Ammon's horn (tissue), 1 donor: ENCODE measurements at places on chromosomes 3 and 15.

DNA sequence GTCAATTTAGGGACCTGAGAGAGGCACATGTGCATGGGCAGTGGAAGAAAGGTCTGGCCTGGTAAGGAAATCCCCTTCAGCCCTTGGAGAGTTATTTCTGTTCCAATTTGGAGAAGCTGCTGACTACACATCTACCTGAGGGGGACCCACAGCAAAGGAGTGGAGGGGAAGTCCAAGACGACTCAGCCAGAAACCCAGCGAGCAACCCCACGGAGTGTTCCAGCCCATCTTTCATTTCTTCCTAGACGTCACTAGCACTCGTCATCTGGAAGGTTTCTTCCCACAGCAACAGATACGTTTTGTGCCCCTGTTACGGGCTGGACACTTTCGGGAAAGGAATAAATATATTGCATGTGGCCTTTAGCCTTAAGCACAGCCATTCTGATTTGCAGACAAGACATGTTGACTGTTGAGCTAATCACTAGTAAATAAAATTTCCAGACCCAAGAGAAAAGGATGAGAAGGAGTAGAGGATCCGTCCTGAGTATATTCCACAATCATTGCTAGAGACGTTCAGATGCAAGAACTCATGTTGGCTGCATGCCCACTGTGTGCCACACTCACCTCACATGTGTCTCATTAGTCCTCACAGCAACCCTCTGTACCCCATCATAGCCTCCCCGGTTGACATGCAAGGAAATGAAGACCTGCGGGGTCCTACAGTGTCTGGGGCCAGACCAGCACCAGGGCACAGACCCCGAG lies 7.8 kb upstream of the FAM174B start:
- no peak for DNase-seq

- no peak for DNase-seq
Measured at GRCh38 chr3:80244390-80244789, 476.6 kb upstream of the ROBO1 start.

DNA sequence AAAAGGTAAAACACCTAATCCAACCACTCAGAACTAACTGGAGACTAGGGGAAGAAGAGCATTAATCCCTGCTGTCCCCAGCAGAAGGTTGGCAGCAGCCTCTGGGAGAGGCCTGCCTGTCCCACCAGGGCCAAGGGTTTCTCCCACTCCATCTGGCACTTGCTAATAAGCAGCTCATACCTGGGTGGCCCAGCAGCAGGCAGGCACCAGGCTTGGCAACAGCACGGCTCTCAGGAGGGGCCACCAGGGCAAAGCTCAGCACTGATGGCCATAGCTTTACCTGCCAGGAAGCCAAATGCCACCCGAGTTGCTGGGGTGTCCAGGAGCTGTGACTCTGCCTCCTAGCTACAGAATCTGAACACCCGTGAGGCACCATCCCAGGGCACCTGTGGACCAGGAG lies 58.3 kb downstream of the BOC start:
- DNase-seq = no peak

- no peak for DNase-seq
Measured at GRCh38 chr15:41487381-41487780, 6.3 kb upstream of the ITPKA start.

DNA sequence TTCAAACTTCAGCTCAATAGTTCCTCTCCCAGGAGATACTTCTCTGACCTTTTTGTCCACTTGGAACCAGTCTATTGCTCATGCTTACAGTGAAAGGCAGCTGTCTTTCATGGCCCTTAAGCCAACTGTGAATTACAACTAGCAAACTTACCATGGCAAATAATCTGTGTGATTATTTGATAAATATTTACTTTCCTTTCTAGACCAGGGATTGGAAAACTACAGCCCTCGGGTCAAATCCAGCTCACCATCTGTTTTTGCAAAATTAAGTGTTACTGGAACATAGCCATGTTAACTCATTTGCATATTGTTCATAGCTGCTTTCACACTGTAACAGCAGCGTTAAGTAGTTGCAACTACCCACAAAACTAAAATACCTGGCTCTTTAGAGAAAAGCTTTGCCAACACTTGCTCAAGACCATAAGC lies 289.1 kb upstream of the MCTP2 start:
- DNase-seq = no peak

GRCh38 chr15:39315206-39315850 lies 265.6 kb upstream of the THBS1 start:
- no peak for DNase-seq

DNA sequence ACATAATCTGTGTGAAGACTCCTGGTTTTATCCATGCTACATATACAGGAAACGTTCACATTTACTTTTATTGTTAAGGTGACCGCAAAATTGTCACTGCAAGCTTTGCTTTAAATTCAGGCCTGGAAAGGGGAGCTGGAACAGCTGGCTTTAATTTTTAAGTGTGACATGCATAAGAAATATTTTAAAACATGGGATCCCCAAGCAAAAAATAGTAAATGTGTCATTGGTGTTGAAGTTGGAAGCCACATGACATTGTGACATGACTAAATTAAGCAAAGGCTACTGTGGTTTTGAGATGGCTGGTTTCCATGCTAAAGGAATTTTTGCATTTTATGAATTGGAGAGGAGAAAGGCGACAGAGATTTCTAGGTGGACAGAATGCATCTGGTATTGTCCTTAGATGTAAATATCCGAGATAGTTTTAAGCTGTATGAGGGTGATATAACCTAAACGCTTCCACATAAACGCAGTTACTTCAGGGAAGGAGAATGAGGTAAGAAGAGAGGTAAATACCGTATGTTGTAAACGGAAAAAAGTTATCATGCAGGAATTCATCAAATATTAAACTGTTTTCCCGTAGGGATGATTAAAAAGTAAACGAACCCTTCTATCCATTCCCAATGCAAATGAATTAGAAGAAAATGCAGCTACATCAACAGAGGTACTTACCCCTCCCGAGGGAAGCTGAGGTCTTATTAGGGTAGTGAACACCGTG lies 927 bp upstream of the FYTTD1 start:
- DNase-seq = no peak

DNA sequence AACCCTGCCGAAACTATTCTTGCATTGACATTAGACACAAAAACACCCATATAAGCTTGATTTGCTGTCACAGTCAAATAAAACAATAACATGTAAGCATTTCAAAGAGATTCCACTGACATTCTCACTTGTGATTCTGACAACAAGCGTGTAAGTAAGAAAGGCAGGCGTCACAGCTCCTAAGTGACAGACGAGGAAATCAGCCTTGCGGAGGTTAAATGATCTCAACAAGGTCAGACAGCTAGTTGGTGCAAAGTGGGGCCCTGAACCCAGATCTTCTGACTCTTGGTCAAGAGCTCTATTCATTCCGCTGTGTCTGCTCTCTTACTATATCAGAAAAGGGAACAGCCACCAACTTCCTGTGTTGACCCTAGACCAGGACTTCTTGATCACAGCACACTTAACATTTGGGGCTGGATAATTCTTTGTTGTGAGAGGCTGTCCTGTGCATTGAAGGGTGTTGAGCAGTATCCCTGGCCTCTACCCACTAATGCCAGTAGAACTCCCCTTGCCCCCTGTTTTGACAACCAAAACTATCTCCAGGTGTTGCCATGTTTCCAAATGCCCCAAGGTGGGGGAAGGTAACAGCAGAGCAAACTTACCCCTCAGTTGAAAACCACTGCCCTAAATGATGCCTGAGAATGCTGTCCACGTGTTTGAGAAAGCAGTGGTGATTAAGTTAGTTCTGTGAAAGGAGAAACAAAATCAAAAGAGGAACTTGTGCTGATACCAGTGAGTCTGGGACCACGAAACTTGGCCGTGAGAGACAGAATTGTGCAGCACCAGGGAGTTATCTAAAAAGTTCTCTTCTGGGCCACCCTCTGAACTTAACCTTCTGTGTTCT lies 86.1 kb downstream of the LIPC start:
- peak; percentile 63 for DNase-seq

DNA sequence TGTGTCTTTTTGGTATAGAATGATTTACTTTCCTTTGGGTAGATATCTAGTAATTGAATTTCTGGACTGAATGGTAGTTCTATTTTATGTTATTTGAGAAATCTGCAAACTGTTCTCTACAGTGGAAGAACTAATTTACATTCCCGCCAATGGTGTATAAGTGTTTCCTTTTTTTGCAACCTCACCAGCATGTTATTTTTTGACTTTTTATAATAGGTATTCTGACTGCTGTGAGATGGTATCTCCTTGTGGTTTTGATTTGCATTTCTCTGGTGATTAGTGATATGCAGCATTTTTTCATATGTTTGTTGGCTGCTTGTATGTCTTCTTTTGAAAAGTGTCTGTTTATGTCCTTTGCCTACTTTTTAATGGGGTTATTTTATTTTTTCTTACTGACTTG lies 607.2 kb downstream of the OTOL1 start:
- DNase-seq = no peak

DNA sequence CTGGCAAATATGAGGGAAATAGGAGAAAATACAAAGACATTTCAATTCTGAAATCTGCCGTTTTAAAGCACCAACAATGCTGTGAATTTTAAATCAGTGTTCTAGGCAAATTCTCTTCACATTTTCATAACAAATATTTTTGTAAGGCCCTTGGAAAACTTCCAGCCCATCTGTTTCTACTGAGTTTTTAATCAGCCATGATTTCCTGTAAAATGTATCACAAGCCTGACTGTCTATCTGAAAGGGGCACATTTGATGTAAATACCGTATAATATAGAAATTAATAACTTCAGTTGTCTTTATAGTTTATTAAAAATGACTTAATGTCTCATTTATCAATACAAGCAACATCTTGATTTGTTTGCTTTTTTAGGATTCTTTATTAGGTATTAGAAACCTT lies 454.7 kb downstream of the PYDC2 start:
- DNase-seq = peak; percentile 7

DNA sequence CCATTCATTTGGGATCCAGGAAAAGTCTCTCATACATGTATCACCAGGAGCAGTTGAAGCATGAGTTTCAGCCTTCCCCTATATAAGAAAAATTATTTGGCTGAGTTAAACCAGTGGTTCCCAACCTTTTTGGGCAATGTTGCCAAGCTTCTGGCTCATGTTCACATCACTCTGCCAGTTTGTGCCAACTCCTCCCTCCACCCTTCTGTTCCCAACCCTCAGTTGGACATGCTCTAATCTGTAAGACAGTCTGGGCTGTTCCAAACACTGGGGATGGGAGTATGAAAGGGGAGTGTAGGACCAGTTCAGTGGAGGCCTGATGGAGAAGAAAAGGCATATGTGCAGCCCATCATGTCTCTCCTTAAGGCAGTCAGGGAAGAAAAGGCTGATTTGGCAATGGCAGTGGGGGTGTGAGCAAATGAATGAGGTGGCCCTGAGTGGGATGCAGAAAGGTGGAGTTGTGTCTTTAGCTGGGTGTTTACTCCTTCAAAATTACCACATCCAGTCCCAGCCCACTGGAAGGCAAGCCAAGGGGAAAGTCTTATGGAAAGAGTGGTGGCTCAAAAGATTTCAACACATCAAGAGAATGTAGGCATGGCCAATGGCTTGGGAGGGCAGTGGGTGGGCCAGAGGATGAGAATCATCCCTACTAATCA lies 32.0 kb upstream of the PRICKLE2 start:
- DNase-seq = peak; percentile 60

- no peak for DNase-seq
Measured at GRCh38 chr3:48564667-48565066, 1.1 kb upstream of the UCN2 start.

DNA sequence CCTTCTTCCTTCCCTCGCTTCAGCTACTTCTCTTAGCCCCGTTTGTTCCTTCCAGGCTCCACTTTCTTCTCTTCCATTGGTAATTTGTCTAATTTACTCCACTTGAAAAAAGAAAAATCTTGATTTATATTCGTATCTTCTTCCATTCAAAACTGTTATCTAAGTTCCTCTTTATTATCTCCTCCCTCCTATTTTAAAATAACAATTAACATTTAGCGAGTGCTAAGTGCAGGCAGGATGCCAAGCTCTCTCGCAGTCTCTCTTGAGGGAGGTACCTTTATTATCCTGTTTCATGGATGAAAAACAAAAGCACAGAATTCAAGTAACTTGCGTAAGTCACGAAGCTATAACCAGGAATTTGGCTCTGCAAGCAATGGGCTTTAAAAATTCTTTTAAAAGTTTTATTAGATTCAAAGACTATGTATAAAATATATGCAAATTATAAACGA lies 418.9 kb upstream of the NAALADL2 start:
- DNase-seq = peak; percentile 25

DNA sequence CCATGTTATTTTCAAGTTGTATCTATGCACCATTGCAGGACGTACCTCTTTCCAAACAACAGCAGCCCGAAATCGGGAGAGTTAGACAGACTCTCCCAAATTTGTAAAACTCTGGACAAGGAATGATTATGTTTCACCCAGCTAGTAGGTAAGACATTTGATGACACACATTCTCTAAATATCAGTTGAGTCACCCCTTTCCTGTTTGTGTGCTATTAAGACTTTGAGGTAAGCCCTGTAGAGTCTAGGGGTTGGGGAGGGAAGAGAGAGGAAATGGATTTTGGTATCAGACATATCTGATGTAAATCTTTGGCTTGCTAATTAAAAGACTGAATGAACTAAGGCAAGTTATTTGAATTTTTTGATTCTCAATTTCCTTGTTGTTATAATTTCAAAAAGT lies 999.0 kb downstream of the TUSC7 start:
- no peak for DNase-seq

DNA sequence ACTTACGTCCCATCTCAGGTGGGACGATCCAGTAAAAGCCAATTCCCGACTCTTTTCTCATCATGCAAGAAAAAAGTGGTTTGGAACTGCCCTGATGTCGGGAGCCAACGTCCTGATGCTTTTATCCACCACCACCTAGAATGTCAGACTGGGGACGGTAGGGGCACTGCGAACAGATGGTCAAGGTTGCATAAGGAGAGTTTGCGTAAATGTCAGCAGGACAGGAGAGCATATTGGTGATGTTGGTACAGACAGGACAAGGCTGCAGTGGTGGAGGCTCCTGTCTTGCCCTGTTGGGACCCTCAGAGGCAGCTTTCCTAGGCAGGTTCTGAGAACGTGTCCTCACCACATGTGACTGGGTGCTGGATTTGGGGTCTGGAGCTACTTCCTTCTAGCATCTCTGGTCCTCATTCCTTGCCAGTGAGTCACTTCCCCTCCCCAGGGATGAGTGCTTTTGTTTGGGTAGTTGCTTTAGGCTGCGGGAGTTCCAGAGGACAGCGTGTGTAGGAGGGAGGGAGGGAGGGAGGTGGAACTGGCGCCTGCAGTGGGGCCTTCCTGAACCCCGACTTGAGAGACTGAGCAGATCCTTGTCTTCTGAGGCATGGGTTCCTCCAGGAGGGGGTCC lies 21.0 kb downstream of the THSD4 start:
- DNase-seq = no peak

- no peak for DNase-seq
Measured at GRCh38 chr3:57998366-57999283, 9.6 kb upstream of the FLNB start.

GRCh38 chr15:66388043-66388363 lies 1.3 kb downstream of the MAP2K1 start:
- no peak for DNase-seq

DNA sequence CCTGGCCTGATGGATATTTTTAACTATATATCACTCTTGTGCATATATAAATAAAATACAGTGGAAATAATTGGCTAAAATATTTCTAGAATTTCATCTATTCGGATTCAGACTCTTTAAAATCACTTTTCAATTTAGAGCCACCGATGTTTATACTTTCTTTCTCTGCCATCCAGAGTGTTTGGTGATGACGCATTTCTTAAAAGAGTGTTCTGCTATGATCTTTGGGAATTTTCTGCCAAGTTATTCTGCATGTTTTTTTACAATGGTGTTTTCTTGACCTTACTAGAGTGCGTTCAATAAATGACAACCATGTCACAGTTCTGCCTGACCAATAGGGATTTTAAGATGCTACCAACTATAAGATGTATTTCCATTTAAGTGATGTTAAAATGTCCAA lies 30.2 kb downstream of the PPP2R3A start:
- no peak for DNase-seq
